ENCODE measurements at places on chromosomes 7 and 10.
A peak's percentile ranks its signal among the peaks of the same experiment; 100 is the strongest.

DNA sequence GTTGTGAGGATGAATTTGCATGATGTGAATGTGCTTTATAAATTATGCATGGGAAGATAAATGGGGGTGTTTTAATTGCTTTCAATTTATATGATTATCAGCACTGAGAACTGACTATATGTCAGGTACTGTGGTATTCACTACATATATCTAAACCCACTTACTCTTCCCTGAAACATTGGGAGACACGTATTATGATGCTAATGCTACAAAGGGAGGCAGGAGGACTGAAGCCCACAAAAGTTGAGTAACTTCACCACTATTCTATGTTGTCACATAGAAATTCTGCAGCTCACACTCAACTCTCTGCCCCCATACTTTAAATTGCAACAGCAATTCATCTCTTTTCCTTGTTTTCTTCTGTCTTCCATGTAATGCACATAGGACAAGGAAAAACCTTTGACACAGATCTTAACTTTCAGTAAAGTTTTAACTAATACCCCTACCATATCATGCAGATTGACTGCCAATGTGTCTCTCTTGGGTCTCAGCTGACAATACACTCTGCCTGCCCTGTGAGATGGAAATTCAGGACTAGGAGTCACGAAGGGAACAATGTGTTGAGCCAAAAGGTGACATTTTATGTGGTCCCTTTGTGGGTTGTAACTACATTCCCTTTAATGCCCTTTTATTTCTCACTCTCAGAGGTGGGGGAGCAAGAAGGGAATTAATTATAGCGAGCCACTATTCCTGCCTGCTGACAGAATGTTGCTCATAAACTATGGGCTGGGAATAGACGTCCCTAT lies 691.0 kb upstream of the SORCS1 start:
- DNase-seq: no peak

GRCh38 chr10:131852176-131852822 lies 48.5 kb upstream of the PPP2R2D start:
- no peak for DNase-seq

- no peak for DNase-seq
These were observed 78.2 kb downstream of the VPS50 start for GRCh38 chr7:93310346-93310745.

DNA sequence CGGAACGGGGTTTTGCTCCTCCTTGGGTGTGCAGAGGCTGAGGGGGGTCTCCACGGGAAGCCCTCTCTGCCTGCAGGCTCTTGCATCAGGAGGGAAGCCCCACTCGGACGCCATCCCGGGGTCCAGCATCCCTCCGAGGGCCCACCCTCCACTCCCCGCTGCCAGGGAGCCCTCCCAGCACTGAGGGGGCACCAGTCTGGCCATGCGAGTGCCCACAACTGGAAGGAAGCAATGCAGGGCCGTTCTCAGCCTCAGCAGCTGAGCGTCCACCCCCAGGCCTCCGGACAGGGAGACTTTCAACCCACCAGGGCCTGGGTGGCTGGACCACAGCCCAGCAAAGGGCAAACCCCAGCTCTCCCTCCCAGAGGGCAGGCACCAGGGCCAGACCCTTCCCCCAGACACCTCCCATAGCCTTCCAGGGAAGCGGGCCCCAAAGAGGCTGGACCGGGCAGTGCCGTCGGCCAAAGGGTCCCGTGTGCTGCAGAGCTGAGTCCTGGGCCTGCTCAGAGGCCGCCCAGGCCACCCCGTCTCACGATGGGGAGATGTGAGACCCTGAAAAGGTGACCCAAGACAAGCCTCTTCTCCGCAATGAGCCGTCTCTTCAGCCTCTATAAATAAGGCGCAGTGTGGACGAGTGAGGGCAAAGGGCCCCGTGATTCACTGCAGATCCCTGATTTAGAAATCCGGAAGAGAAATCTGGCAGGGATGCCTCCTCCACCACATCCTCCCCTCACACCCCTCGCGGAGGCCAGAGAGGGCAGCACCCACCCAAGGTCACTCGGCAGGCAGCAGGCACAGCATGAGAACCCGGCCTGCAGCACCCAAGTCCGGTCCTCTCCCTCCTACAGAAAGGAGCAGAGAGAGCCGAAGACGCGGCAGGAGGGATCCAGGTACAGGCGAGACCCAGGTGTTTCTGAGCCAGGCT lies 81.9 kb upstream of the DNAAF5 start:
- DNase-seq: no peak

DNA sequence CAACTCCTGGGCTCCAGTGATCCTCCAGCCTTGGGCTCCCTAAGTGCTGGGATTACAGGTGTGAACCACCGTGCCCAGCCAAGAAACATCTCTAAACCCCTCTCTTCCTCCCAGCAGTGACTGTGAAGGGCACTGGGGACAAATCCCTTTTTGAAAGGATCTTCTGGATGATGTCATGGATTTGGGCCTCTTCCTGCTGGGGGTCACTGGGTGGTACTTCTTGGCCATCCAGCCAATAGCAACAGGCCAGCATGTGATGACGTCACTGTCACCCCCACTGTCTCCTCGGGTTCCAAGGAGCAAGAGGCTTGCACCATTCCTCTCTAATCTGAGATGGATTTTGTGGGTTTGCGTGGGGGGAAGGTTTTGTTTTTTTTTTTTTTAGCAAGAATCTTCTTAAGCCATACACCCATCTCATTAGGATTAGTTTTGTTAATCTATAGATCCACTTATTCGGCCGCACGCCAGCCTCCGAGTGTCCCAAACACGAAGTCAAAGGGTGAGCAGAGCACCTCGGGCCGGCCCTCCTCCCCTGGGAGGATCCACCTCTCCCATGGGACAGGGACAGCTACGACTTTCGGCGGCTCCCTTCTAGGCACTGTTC lies 29.4 kb upstream of the TNRC18 start:
- no peak for DNase-seq

DNA sequence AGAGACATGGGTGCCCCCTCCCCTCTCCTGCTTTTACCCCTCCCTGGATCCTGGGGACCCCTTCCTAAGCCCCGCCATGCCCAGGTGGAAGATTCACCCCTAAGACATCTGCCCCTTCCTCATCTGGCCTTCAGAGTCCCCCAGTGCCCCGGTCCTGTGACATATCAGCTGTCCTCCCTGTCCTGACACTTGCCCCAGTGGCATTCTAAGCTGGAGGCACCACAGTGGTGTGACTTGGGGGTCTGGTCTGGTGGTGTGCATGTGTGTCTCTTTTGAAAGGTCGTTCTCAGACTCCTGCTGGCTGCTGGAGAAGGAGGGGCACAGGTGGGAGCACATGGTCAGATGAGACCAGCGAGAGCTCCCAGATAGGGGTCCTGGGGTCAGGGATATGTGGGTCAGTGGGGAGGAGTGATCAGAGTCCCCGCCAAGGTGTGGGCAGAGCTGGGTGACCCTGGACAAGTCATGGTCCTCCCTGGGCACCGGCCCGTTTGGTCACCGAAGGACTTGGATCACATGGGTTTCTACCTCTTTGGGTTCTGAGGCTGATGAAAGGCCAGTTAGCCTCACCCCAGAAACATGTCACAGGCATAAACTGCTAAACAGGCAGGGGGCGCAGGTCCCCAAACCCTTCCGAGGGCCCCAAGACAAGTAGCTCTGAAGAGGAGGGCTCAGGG lies 645 bp upstream of the TFR2 start:
- DNase-seq: no peak

DNA sequence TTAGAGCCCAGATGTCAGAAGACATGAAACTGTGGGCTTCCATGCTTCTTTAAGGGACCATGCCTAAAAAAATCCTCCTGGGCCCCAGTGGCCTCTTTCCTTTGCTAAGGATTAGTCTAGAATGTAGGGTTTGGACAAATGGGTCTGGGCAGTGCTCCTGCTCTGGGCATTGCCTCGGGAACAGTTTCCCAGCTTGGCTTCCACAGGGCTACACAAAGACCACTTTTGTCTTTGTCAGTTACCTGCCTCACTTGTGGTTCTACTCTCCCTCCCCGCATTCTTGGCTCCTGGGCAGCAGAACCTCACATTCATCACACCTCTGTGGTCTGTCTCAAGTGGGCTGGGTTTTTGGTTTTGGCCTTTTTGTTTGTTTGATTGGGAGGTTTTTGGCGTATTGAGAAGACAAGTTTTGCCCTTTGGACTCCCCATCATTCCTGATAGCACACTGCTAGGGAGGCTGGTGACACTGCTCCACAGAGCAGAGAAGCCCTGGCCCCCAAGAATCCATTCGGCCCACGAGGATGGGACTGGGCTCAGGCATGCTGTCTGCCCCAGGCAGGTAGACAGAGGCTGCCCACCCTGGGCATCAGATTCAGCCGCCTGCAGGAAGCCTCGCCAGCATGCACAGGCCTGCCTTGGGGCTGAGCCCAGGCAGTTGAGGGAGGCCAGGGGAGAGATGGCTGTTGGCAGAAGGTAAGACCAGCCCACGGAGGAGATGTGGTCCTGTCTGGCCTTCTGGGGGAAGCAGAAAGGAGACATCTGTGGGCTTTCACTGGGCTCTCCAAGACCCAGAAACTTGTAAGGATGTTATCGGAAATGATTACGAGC lies 343.7 kb downstream of the WDR11 start:
- no peak for DNase-seq

- no peak for DNase-seq
These were observed 237.8 kb upstream of the ZMIZ1 start for GRCh38 chr10:78830976-78831375.

GRCh38 chr7:147411096-147411495 lies 1179.5 kb upstream of the C7orf33 start:
- no peak for DNase-seq

DNA sequence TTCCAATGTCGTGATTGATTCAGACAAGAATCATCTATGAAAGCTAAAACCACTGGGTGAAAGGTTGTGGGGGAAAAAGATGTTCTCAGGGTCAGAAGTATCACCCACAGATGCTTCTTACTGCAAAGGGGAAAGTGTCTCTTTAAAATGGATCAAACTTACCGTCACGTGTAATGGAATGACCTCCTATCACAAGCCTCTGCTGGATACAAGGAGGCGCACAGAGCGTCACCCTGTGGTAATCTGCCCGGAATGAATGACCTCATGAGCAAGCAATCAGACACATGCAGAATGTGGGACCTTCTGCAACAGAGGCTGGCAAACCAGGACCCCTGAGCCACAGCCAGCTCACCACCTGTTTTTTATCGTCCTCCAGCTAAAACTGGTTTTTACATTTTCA lies 33.0 kb downstream of the WIPF3 start:
- no peak for DNase-seq

- DNase-seq: no peak
These were observed 102.1 kb downstream of the POLL start for GRCh38 chr10:101485681-101486554.

- no peak for DNase-seq
These were observed 232.2 kb downstream of the KIAA1217 start for GRCh38 chr10:24440817-24441797.

DNA sequence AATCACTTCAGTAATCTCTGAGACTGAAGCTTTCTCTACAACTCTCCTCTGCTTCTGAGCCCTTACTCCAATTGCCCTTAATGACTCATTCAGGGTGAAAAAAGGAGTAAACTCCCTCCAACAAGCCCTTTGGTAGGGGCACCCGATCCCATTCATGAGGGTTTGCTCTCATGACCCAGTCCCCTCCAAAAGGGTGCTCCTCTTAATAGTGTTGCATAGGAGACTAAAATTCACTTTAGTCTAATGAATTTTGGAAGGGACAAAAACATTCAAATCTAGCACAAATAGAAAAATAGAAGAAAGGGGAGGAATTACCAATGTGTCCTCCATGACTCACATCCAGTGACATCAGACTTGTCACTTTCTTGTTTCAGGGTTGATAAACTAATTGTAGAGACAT lies 66.2 kb upstream of the CCNY start:
- DNase-seq: no peak

DNA sequence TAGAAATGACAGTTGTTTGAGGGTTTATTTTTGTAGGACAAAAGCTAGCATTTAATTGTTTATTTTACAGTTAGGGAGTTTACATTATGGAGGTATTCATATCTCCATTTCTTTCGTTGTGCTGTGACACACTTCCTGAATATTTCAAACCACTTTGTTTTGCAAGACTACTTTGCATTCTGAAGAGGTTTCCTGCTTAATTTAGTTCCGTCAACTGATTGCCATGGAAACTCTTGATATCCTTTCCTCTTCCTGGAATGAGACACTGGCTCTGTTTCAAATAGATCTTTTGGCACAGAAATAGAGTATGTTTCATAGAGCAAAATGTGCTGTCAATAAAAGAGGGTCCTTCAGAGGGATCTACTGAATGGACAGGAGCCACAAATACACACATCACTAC lies 159.5 kb upstream of the AGR3 start:
- DNase-seq: no peak

DNA sequence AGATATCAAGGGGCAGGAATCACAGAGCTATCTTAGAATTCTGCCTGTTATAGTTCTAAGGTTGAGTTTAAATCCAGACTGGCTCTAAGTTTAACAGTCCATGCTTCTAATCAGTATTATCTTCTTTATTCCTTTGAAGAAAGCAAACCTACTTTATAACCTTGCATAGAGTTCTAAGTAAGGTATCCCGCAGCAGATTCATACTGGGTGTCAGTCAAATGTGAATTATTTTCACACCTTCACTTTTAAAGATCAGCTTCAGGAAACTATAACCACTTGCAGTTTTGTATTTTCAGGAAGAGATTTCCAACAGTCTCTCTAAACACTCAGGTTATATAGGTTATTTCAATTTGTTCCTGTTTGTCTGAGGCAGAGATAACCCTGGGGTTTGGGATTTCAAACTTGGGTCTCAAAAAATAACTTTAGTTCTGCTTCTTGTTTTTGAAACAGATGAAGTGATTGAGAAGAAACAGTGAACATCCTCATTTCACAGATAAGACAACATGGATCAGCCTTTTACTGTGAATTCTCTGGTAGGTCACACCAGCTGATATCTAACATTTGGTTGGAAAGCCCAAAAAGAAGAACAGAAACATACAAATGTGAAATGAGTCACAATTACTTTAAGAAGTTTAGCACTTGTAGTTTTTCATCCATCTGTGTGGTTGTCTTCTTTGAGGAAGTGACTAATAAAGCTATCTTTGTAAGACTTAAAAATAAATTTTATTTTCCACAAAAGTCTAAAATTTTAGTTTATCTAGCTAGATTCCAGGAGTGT lies 21.4 kb downstream of the STAMBPL1 start:
- peak; percentile 25 for DNase-seq

- DNase-seq: peak; percentile 67
These were observed at the start of gene PRKAR1B for GRCh38 chr7:727104-727805. Gene PRKAR1B (minus strand): TSS chr7:727281. CDS start chr7:711505, 15,776 bp downstream.

DNA sequence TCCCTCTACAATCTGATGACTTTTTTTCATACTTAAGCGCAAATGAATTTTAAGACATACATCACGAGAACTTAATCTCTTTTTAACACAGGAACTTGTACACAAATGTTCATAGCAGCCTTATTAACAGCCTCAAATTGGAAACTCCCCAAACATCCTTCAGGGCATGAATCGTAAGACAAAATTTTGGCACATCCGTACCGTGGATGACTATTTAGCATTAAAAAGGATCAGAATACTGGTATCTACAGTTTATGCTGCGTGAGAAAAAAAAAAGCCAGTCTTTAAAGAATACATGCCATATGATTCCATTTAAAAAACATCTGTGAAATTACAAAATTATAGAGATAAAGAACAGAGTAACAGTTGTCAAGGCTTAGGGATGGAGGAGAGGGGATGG lies 46.8 kb downstream of the PDE1C start:
- no peak for DNase-seq

- no peak for DNase-seq
These were observed 40.0 kb upstream of the PFKFB3 start for GRCh38 chr10:6162589-6163356.

- peak; percentile 55 for DNase-seq
These were observed at the start of gene CWF19L1 for GRCh38 chr10:100267239-100268104. Gene CWF19L1 (minus strand): TSS chr10:100267638. CDS start chr10:100267593, 45 bp downstream.

- DNase-seq: no peak
These were observed 19.6 kb downstream of the FRMPD2 start for GRCh38 chr10:48254750-48255512.

GRCh38 chr10:31149835-31150512 lies 118.3 kb upstream of the ZNF438 start:
- DNase-seq: no peak
